ENCODE measurements at places on chromosomes 7 and 10.

- no peak for DNase-seq
Observed at GRCh38 chr7:151869109-151869428, 7.8 kb downstream of the PRKAG2 start.

- DNase-seq, result no peak
Observed at GRCh38 chr10:117346574-117346973, 28.7 kb downstream of the PDZD8 start.

GRCh38 chr10:43060291-43060690, 16.6 kb upstream of the RET start:
- no peak for DNase-seq

DNA sequence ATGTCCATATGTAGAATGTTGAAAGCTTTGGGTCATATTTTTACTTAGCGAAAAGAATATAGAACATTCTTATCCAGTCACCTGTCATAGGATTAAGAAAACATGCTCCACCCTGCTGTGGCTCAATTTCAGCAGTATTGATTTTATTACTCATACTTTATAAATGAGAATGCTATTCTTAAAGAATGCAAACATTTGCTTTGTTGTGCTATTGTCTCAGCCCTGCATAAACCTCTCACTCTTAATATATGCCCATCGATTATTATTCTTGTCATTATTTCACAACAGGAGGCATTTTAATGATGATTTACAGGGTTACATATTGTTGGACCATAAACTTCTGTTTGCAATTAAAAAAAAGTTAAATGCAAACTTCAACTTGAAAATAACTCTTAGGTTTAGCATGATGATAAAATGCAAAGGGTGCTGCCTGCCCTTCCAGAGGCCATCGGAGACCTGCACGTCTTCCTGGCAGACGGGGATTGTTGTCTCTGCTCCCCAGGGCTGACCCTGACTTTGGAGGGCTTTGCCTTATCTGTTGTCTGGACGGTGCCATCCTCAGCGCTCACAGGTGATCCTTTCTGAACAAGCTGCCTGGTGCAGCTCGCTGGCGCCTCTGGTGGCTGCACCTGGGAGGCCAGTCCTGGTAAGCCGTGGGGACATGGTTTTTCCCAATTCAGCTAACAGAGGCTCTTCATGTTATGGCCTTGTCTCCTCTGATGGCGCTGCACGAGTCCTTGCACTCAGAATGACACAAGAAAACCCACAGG, 50.0 kb upstream of the SHH start:
- DNase-seq, result no peak

GRCh38 chr10:58152673-58153263, 114.9 kb downstream of the IPMK start:
- peak; percentile 73 for DNase-seq

DNA sequence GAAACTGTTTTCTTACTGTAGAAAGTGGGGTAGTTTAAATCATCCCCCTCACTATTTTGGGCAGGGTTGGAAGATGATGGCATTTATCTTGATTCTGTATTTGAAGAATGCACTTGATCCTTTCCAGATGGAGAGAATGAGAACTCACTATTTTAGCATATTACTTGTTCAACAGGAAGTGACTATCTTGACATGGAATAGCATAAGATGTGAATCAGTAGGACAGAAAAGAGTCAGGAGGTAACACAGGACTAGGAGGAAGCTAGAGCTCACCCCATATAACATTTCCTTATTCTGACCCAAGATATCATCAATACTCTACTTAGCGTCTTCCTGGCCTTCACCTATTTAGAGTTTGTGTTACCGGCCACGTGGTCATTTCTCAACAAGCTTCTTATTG, 400.2 kb downstream of the PHTF2 start:
- no peak for DNase-seq

DNA sequence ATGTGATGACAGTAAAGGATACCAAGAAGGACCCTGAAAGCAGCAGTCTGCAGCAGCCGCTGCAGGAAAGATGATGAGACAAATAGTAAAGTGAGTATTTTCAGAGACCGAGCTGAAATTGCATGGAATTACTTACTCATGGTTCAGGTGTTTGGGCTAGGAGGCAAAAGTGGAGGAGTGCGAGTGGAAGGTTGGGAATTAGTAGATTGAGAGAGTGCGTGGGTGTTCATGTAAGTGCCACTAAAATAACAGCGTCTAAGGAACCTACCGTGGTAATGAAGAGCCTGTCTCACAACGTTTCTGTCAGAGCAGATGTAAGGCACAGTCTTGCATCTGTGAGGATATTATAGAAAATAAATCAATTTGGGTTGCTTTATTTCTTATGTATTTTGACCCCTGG, 48.3 kb upstream of the FMC1 start:
- no peak for DNase-seq

- DNase-seq, result no peak
Observed at GRCh38 chr10:116836083-116836482, 13.2 kb upstream of the ENO4 start.

DNA sequence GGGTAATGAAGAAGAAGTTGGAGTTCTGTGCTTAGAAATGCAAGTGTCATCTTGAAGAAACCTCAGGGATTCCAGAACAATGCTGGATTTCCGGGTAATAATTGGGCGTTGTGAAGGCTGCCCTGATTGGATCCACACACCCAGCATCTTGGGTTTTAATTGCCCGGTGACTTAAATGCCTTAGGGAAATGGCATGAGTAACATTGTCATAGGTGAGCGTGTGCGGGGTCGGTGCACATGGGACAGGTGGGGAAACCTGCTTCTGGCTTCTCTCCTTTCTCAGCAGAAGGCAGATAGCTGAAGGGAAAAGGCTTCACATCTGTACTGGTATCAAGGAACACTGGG, 15.2 kb upstream of the CAMK1D start:
- DNase-seq, result no peak

DNA sequence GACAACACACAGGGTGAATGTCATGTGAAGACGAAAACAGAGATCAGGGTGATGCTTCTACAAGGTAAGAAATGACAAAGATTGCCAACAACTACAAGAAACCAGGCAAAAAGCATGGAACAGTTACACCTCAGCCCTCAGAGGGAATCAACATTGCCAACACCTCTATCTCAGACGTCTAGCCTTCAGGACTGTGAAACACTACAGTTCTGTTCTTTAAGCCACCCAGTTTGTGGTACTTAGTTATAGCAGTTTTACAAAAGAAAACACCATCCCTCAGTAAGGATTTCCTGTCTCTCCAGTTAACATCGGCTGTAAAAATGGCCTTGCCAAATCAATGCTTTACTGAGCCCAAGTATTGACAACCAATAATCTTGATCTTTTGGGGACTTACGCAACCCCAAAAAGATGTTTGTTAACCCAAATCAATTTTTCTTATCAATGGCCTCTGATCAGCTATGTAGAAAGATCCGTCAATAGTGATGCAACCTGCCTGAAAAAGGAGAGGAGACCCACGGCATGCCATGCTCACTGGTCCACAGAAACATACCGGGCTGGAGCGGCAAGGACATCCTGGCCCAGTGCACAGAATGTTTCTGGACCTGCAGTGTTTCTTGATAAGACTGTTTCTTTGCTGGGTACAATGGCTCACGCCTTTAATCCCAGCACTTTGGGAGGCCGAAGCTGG, 44.0 kb downstream of the AKR1D1 start:
- no peak for DNase-seq

DNA sequence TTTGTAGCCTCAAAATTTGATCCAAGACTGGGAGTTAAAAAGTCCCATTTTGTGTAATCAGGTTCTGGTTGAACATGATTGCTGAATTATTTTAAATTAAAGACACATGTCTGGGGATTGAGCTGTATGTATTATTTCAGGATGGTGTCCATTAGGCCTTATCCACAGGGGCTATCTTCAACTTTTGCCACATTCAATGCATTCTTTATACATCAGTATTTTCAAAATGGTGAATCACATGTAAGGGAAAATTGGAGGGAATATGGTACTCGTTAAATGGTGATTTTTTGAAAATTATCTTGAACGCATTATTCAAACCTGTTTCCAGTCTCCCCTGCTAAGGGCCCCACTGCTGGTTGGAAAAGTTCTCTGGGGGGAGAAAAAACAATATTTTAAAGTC, 367.7 kb upstream of the NPVF start:
- DNase-seq, result no peak

DNA sequence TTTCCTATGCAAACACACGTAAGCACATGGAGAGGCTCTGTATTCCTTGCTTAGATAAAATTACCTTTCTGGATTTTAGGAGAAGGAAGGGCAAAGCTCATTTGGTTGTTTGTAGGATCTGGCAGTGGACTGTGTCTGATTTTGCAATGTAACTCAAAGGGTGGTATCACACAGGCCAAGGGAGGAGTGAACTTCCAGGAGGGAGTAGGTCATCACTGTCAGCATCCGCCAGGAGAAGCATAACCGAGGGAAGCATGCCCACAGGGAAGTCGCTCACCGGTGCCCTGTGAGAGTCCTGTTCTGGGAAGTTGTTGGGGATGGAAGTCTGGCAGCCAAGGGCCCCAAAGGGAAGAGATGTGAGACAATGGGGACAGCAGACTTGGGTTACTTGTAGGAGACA, 74.4 kb downstream of the CFAP58 start:
- no peak for DNase-seq

Data from D341Med (cell line).